ENCODE measurements at places on chromosomes 12 and 14. TPM values are rescaled to one million over a fixed set of nuclear protein-coding genes. Genes with fewer than 3 reads are reported as not detected.
A peak's percentile ranks its signal among the peaks of the same experiment; 100 is the strongest.

GRCh38 chr14:63460680-63461369, 82.4 kb downstream of the PPP2R5E start:
- no peak for DNase-seq

DNA sequence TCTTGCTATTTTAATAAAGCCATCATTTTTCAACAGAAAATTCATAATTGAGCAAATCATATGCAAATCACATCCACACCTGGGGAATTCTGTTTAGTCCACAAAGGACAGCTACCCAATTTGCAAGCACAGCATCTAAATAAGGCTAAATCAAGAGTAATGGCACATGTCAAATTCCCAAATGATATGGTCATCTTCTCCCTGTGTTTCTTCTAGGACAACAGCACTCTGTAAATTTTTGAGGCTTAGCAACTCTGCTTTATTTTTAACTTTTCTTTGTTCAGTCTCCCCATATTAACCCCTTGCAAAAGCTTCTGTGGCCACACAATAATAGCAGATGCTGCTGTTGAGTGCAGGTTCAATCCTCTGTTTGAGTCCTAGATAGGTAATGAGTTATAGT, 155.6 kb upstream of the DAAM1 start:
- DNase-seq, result no peak

DNA sequence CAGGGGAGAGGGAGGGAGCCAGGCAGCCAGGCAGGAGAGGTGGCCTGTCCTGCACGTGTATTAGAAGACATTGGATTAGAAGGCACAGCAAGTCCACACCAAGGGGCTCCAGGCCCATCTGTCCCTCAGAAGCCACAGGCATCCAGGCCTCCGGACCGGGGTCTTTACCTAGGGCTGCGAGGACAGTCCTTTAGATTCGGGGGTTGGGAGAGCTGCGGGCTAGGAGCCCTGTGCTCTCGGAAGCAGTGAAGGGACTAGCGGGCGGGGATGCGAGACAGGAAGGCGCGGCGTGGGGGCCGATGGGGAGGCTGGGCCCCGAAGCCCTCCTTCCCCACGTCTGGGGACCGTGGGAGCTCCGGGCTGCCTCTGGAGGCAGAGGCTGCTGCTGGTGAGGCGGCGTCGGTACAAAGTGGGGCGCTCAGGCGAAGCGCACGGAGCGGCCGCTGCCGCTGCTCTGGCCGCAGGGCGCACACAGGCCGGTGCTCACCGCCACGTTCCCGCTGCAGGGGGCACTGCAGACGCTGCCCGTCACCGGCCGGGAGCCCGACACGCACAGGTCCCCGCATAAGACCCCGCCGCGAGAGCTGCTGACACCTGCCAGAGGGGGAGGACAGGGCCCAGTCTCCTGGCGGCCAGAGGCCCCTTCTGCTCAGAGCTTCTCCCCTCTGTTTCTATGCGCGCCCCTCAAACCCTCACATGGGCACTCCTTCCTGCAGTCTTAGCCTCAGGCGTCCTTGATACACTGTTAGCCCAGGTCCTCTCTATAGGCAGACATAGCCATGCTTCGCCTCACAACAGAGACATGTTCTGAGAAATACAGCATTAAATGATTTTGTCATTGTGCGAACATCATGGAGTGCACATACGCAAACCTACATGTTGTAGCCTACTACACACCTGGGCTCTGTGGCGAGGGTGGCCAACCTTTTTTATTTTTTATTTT, 17.3 kb downstream of the KRT7 start:
- no peak for DNase-seq

DNA sequence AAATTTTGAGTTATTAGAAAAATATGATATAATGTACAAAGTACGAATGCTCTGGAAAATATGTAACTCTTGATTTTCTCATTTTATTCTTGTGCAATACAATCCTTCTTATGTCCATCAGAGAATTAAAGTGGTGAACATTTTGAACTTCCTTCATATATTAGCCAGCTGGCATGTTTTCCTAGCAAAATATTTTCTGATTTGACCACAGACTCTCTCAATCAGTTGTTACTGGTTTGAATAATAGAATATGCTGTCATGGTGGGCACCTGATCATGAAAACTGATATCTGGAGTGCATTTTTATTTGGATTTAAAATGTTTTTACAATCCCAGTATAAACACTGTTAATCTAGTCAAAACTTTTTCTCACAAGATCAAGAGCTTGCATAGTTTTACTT, 24.2 kb downstream of the PARPBP start:
- no peak for DNase-seq

DNA sequence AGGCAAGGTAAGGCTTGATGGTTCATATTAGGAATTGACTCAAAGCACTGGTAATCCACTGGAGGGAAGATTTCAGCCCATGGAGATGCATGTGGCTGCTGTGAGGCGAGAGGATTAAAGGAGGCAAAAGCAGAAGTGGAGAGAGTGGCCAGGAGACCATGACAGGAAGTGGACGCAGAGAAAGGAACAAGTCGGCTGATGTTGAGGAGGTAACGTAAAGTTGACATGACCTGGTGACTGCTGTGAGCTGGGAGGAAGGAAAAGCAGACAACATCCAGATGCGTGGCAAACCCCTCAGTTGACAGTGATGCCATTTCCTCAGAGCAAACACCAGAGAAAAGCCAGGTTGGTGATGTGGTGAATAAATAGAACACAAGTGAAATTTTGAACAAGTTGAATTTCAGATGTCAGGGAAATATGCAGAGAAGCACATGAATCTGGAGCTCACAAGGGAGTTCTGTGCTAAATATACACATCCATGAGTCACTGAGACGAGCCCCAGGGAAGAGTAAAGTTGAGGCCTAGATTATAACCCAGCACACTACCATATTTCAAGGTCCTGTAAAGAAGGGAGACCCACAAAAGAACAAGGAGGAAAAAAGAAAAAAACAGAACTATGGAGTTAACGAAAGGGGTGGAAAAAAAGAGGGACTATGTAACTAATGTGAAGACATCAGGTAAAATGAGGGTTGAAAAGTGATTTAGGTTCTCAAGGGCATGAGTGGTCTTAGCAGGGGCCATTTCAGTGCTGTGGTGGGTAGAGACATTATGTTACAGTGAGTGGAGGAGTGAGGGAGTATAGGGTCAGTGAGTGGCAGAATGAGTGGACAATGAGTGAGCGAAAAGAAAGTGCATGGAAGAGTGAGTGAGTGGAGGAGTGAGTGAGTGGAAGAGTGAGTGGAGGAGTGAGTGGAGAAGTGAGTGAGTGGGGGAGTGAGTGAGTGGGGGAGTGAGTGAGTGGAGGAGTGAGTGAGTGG, 61.6 kb upstream of the GZMB start:
- DNase-seq, result no peak

- DNase-seq, result no peak
Measured at GRCh38 chr12:52405922-52406385, at the start of gene KRT82. Gene KRT82 (minus strand): TSS chr12:52406335. CDS start chr12:52406277, 58 bp downstream.

DNA sequence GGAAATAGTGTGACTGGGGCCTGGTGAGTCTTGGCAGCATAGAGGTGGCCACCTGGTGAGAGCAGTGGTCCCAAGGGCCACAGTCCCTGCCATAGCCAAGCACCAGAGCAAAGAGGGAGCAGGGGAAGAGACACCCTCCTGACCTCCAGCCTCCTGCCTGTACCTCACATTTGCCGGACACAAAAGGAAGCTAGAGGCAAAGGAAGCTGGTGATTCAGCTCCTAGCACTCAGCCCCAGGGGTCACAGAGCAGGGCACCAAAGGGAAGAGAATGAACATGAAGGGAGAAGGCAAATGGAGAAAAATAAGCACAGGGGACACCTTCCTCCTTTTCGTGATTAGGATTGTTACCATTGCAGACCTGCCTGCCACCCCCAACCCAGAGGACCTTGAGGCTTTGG, 216.8 kb downstream of the ZFP36L1 start:
- DNase-seq, result no peak

KRT83 gene
- 0.07 TPM for polyA plus RNA-seq

DNA sequence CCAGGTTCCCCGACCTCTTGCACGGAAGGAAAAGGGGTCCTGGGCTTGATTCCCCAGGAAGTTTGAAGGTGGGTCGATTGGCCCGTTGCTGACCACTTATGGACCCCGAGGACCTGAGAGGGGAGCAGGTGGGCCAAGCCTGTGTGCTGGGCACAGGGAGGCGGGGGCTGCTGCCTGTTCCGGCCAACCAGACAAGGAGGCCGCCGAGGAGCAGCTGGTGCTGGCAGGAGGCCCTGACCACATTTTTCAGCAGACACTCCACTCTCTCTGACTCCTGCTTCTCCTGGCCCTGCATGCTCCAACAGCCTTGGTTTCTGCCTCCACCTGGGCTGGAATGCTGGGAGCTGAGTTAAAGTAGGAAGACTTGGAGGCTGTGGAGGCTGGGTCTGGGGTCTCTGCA, 42.8 kb downstream of the NOS1 start:
- DNase-seq, result no peak

GRCh38 chr12:57936513-57936883, 4.9 kb upstream of the ATP23 start:
- no peak for DNase-seq

SCYL2 gene
- 31.0 TPM for polyA plus RNA-seq

DNA sequence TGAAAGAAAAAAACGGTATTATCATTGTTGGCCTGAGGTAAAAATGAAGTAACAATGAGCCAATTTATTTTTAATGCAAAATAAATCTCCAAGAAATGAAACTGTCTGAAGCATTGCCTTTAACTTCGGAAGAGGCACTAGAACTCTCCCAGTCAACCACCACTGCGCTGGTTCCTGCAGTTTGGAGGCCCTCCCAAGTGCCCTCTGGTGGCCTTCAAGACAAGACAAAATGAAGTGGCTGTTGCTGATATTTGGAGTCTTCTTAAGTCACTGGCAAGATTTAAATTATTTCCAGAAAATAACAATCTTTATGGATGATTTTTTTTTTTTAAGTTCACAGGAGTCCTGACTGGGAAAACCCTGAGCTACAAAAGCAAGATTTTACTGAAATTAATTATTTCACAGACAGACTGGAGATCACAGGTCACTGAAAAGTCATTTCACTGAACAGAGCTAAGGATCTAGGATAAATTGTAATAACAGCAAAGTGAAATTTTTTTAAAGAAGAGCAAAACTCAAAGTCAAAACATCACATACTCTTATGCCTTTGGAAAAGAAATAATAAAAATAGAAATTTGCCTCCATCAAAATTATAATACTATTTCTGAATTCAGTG, 58.2 kb downstream of the DICER1 start:
- peak; percentile 10 for DNase-seq

- no peak for DNase-seq
Measured at GRCh38 chr12:93502802-93503623, 35.7 kb downstream of the MRPL42 start.

EGLN3 gene
- 0.47 TPM for polyA plus RNA-seq

- no peak for DNase-seq
Measured at GRCh38 chr12:57551637-57552305, 1.9 kb downstream of the KIF5A start.

GRCh38 chr12:26938701-26939062, 412 bp downstream of the FGFR1OP2 start:
- no peak for DNase-seq

DNA sequence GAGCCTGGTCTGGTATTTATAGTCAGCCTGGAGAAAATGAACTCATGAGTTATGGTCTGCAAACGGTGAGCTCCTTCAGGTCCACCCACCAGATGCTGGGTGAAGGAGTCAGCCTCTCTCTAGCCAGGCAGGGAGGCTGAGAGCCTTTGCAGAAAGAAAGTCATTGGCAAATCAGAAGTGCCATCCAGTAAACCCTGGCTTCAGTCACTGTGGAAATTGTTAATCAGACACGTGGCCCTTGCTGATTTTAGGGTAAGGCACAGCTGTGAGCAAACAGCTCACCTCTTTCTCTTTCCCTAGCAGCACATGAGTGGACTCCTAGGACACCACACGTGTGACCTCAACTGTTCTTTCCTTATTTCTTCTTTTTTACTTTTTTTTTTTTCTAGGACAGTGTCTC, 44.9 kb downstream of the CHST11 start:
- DNase-seq, result no peak

DNA sequence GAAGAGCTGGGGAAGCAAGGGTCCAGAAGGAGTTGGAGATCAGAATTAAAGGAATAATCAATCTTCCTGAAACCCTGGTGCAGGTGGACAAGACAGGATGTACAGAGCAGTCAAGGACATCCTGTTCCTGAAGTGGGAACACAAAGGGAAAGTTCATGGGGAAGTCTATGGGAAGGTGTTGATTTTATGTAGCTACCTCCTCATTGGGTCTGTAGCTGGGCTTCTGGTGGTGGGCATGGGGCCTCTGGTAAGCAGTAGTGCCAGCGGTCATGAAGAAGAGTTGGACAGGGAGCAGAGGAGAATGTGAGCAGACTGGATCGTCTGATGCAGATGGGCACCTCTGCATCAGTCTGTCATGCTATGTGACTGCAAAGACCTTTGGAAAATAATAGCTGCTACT, 75.7 kb upstream of the PPM1H start:
- no peak for DNase-seq

GRCh38 chr12:64740646-64741045, 18.6 kb downstream of the GNS start:
- DNase-seq, result no peak

DNA sequence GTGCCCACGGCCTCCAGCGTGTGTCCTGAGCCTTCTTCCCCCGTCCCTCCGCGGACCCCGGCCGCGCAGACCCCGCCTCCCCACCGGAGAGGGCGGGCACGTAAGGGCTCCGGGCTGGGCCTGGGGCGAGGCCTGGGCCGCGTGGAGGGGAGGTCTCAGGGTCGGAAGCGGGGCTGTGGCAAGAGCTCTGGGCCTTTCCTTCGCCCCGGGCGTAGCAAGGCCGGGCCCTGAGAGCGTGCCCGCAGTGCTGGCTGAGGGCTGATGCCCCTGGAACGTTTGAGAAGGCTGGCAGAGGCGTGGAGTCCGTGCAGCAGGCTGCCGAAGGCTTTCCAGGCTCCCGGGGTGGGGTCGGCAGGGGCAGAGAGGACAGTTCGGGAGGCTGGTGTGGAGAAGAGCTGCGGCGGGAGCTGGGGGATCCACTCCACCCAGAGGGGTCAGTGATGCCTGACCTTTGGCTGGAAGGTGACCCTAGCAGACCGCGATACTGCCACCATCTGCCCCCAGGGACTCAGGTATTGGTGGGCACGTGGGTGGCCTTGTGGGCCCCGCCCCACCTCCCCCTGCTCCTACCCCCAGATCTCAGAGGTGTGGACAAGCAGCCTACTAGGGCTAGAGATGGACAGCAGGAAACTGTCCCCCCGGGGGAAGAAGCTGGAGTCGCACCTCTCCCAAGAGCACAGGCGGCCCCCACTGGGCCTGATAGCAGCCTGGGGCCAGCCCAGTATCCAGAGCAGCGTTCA, 558 bp downstream of the TEX22 start:
- no peak for DNase-seq

GRCh38 chr14:77212943-77213678, 31.5 kb downstream of the TMEM63C start:
- DNase-seq, result no peak

GRCh38 chr14:93201155-93201704, 5.6 kb downstream of the GON7 start:
- DNase-seq, result no peak

- no peak for DNase-seq
Measured at GRCh38 chr14:50619569-50620141, 48.5 kb downstream of the SAV1 start.

- DNase-seq, result no peak
Measured at GRCh38 chr14:24913746-24914145, 136.2 kb downstream of the STXBP6 start.

DDN gene
- polyA plus RNA-seq, result 0.02 TPM

SLC6A15 gene
- polyA plus RNA-seq, result 0.01 TPM

- DNase-seq, result no peak
Measured at GRCh38 chr14:33956640-33957039, 5.8 kb upstream of the EGLN3 start.
